ENCODE measurements at places on chromosomes 12 and 14. TPM values are rescaled to one million over a fixed set of nuclear protein-coding genes. Genes with fewer than 3 reads are reported as not detected.
A peak's percentile ranks its signal among the peaks of the same experiment; 100 is the strongest.

- no peak for DNase-seq
These were observed 1.2 kb downstream of the MMP17 start for GRCh38 chr12:131829356-131829747.

SOAT2 gene
- 0.35 TPM for total RNA-seq

- no peak for DNase-seq
These were observed 26.7 kb upstream of the HDAC7 start for GRCh38 chr12:47846294-47846996.

GRCh38 chr12:121668750-121669520, 519 bp downstream of the MORN3 start:
- DNase-seq, result no peak

DNA sequence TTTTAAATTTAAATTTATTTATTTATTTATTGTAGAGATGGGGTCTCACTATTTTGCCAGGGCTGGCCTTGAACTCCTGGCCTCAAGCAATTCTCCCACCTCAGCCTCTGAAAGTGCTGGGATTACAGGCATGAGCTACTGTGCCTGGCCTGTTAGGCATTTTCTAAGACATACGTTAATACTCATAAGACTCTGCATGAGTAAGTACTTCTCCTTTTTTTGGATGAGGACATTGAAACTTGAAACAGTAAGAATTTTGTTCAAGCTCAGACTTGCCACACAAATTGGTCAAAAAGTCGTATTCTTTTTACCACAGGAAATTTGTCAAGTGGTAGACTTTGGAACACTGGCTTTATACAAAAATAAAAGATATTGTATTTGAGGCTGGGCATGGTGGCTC, 187.4 kb upstream of the RASSF8 start:
- no peak for DNase-seq

NOPCHAP1 gene
- total RNA-seq, result 36.6 TPM

DNA sequence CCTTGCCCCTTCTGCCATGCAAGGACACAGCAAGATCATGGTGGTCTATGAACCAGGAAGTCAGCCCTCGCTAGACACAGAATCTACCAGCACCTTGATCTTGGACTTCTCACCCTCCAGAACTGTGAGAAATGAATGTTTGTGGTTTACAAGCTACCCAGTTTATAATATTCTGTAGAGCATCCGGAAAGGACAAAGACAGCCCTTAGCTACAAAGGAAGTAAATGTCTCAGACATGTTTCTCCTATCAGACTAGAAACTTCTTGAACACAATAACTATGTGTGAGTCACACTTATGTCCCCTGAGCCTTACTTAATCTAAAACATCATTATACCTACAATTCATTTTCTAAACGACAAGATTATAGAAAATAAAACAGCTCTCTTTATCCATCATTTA, 176.7 kb downstream of the KLHL28 start:
- DNase-seq, result no peak

ZNF219 gene
- total RNA-seq, result 10.0 TPM

- peak; percentile 74 for DNase-seq
These were observed 31.1 kb downstream of the PITPNM2 start for GRCh38 chr12:123119808-123120207.

DTX3 gene
- 14.5 TPM for total RNA-seq

DNA sequence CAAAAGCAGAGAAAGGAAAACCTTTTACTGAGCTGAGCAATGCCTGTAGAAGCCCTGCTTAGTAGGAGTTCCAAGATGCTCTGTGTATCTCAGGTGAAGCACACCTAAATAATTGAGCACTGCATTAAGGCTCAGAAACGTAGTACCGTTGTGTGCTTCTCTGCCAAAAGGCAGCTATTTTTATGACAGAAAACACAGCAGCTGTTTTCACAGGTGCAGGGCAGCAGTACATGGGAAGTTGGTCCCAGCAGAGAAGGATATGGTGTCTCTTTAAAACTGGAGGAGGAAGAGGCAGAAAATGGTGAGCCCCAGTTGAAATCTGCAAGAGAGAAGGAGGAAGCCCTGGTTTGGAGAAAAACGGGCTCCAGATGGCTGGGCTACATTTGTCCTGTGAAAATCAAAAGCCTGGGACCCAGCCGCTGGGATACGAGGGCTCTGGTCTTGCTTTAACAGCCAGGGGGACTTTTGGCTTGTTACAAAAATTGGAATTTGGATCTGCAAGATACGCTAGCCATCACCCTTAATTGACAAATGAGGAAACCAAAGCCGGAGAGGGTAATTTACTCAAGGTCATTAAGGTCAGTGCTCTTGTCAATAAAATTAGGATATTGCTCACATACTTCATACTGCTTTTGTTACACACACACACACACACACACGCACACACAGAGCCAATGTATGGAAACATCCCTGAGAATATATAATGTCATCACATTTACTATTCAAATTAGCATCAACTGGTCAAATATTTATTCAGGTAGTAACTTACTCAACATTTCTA, 27.3 kb downstream of the SPRING1 start:
- DNase-seq, result no peak

- DNase-seq, result no peak
These were observed 369.0 kb downstream of the ATP23 start for GRCh38 chr12:58310368-58310767.

DNA sequence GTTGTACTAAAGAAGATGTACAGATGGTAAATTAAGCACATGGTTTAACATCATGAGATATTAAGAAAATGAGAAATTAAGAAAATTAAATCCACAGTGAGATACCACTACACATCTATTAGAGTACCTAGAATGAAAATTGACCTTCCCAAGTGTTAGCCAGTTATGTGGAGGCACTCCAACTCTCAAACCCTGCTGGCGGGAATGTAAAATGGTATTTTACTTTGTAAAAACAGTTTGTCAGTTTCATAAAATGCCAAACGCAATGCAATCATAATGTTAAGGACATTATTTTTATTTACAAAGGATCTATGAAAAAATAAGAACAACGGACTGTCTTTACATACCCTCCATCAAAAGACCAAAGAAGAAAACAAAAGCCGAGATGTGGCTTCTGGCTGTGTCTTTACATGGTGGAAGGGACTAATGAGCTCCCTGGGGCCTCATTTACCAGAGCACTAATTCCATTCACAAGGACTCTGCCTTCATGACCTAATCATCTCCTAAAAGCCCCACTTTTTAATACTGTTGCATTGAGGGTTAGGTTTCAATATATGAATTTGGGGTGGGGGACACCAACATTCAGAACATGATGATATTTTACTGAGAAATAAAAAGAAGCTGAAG, 1178.7 kb downstream of the AACS start:
- DNase-seq, result no peak

DNA sequence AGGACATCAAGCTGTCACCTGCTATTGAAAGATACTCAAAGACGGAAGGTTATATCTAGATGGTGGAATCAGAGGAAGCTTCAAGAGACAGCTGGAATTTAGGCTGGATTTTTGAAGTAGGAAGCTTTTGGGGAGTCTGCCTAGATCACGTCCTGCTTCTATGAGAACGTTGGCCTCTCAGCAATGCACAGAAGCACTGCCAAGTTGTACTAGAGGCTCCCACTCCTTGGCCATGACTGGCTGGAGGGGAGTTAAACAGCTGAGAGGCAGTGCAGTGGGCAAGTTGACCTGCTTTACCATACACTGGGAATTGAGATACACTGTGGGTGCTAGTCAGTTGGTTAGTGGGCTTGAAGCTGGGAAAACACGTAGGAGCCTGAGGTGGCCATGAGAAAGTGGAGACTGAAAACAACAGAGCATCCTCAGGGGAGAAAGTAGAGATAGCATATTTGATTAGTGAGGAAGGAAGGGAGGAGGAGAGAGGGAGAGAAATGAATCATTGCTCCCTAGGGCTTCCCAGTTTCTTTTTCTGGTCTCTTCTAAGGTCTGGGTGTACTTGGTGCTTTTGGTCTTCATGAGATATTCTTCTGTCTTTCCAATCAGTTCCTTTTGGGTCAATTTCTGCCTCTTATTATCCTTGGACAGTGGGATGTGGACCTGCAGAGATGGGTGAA, 110.8 kb downstream of the EMP1 start:
- no peak for DNase-seq

DNA sequence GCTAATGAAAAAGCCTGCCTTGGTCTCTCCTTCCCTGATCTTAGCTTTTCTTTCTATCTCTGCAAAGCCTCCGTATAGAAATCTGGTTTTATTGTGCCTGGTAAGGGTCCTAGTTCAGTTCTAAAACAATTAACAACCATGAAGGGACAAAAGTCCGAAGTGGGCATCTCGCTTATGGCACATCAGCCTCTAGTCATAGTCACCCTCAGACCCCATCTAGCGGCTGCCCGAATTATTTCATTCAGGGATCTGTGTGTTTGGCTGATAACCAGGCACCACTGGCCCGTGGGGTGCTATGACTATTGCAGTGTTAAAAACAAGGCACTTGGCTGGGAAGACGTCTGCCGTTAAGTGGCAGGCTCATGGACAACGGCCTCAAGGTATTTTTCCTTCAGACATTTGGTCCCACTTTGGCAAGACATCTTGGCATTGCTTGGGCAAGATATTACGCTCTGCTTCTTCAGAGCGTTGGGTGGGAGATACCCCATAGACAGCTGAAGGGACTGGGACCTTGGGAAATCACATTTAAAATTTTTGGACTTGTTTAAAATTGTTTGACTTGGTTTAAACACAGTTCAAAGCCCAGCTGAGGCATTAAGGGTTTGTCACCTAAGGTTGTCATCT, 87.1 kb downstream of the SINHCAF start:
- DNase-seq, result peak; percentile 72

DNA sequence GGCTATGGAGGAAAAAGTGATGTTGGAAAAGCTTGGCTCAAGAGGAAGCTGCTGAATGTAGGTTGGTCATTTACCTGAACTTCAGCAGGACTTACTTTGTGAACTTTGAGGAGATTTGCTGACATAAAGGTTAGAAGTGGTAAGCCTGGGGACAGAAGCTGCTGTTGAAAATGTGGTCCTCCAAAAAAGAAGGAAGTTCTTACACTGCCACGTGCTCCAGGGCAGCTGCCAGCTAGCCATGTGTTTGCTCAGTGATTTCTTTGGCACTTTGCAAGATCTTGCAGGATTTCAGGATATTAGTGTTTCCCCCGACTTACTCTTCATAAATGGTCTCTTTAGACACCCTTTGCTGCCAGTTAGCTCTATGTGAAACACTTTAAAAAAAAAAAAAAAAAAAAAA, 14.8 kb upstream of the DYRK2 start:
- no peak for DNase-seq

GRCh38 chr14:88823968-88824313, 510 bp upstream of the TTC8 start:
- no peak for DNase-seq

EXOC5 gene
- total RNA-seq, result 80.4 TPM

- no peak for DNase-seq
These were observed 102.8 kb downstream of the SCAF11 start for GRCh38 chr12:45887544-45887943.

GRCh38 chr12:41277946-41278267, 89.8 kb downstream of the PDZRN4 start:
- DNase-seq, result no peak
